Fibroblast of lung (primary cell): ENCODE measurements at places on chromosomes 13 and 19. TPM values are rescaled to one million over a fixed set of nuclear protein-coding genes. Genes with fewer than 3 reads are reported as not detected.

GRCh38 chr19:1274081-1274851 lies 1.1 kb upstream of the FAM174C start:
- DNase-seq = no peak

- no peak for DNase-seq
Measured at GRCh38 chr13:112815871-112816270, 126.0 kb downstream of the ATP11A start.

Gene GPR12
- not detected in 2 replicates for total RNA-seq

DNA sequence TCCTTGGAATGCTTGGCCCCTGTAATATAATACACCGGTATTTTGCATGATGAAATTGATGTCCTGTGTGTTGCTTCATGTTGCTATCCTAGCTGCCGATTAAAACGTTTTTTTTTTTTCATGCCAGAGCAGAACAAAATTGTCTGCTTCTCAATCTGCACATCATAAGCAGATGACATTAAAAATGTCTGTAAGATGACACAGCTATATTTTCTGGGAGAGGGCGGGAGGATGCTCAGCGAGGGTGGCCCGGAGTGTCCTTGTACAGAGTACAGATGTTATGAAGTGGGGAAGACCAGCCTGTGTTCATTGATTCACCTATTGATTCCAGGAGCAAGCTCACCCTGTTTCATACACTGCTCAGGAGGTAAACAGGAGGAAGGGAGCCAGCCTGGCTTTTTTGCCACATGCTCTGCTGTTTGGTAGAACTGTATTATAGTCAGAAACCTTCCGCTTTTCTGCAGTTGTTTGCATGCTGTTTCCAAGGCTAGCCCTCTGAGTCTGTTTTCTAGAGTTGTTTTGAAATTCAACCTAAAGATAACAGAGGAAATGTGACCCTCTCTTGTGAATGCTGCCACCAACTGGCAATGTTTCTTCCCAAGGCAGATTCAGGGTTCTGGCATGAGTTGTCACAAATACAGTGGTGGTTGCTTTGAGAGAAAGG lies 4.7 kb upstream of the IRS2 start:
- peak; percentile 22 for DNase-seq

GRCh38 chr13:99471221-99472121 lies 29.8 kb upstream of the TM9SF2 start:
- peak; percentile 6 for DNase-seq

Gene ABCA7
- 2.3 and 9.7 TPM in 2 replicates for total RNA-seq

DNA sequence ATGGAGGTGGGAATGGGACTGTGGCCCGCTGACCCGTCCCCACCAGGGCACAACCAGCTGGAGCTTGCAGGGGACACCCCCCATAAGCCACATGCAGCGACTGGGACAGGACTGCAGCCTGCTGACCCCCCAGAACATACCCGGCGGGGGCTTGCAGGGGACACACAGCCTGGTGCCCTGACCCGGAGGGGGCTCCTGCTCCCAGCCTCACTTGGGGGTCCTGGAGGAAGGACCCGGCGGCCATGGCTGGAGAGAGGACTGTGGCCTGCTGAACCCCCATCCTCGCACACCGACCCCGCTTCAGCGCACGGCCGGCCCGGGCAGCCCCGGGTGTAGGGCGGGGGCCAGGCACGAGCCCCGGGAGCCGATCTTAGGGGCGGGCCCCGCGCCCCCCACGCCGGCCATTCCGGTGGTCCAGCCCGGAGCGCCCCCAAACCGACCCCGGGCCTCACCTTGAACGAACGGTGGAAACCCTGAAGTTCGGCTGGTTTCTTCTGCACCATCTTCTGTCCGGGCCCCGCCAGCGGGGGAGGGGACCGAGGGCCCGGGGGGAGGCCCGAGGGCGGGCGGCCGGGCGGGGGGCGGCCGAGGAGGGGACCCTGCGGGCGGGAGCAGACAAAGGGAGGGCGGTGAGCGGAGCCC lies 574 bp downstream of the MKNK2 start:
- no peak for DNase-seq
